ENCODE measurements at places on chromosomes 5 and 9.
A peak's percentile ranks its signal among the peaks of the same experiment; 100 is the strongest.

GRCh38 chr9:34431667-34432066, 26.7 kb downstream of the FAM219A start:
- DNase-seq, result no peak

GRCh38 chr5:50501491-50502228, 60.6 kb upstream of the EMB start:
- no peak for DNase-seq

DNA sequence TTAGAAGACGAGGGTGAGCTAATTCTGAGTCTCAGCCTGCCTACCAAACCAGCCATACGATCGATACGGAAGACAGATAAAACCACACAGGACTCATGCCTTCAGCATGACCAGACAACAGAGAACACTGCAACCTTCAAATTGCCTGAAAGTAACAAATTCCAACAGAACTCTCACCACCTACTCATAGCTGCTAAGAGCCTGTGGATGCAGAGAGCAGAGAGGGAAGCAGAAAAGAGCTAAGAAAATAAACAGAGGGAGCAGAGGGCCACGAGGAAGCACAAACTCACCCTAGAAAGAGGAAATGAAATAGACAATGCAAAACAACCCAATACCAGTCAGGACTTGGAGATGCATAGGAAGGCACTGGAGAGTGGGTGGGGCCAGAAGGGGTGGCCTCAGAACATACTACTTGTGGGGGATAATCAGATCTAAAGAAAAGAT, 86.7 kb upstream of the TAS2R1 start:
- no peak for DNase-seq

- no peak for DNase-seq
Measured at GRCh38 chr9:136786451-136786850, 4.7 kb upstream of the TMEM141 start.

- DNase-seq, result no peak
Measured at GRCh38 chr5:78601559-78602314, 46.8 kb downstream of the LHFPL2 start.

DNA sequence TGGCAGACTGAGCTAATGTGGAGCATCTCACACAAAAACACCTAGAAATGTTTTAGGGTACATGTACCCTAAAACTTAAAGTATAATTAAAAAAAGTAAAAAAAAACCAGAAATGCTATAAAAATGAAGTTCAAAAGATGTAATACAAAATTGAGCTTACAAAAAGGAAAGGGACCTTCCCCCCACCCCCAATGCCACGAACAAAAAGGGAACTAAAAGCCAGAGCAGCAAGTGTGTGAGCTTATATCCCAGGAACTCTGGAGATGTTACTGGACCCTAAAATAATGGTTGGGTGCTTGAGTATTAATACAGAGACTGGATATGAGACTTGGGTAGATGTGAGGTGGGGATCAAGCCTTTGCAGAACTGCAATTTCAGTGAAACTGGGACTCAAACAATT, 11.0 kb downstream of the SPATA9 start:
- DNase-seq, result no peak

DNA sequence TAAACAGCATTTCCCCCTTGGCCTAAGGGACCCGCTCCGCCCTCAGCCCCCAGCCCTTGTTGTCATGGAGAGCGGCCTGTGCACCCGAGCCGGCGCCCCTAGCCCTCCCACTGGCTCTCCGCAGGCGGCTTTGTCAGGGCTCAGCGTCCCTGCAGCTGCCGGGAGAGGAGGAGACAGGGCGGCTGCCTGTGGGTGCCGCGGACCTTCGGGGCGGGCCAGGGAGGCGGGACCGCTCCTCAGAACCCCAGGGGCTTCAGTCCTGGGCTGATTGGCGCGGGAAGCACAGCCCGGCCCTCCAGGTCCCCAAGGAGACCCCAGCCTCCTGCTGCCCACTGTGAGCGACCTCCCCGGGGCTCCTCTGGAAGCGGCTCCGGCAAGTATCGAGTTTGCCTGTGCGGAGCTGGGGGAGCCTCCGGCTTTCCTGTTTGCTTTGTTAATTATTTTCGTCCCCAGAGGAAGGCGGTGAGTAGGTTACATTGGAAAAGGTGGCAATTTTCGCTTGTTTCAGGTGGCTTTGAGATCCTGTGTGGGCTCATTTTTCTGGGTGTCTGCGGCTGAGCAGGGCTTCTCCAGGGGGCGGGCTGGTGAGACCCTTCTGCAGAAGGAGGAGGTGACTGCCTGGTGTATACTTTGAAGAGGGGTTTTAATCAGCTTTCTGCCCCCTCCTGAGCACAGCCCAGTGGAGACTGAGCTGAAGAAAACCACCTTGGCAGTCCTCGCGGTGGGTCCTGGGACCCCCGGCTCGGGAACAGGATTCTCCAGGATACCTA, at the start of gene FGD3:
TSS of gene FGD3 (plus strand) at position 256 of the 770 bp plus-strand sequence. CDS start 28,734 bp downstream, outside the sequence.
- no peak for DNase-seq

GRCh38 chr9:121679901-121680635, 28.6 kb downstream of the DAB2IP start:
- no peak for DNase-seq

DNA sequence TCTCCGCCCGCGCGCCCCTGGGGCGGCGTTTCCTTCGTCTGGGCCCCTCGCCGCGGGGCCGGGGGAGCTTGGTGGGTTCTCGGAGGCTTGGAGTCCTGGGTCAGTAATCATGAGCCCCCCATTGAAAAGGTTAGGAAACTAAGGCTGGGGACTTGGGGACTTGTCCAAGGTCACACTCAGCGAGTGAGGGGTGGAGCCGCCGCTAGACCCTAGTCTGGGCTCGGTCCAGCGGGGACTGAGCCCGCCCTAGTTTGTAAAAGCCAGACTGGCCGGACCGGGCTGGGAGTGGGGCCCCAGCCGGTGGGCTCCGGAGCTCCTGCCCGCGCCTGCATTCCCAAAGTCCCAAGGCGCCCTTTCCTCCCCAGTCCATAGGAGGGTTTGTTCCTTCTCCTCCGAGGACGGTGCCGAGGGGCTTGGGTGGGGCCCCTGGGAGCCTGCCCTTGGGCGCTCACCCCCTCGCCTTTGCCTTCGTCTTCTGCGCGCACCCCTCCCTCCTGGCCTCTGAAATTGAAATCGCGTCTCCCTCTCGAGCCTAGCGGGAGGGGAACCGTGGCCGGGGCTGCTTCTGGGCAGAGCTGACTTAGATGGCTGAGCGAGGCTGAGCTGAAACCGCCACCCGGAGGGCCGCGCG, 995 bp downstream of the OLFM1 start:
- DNase-seq, result no peak

DNA sequence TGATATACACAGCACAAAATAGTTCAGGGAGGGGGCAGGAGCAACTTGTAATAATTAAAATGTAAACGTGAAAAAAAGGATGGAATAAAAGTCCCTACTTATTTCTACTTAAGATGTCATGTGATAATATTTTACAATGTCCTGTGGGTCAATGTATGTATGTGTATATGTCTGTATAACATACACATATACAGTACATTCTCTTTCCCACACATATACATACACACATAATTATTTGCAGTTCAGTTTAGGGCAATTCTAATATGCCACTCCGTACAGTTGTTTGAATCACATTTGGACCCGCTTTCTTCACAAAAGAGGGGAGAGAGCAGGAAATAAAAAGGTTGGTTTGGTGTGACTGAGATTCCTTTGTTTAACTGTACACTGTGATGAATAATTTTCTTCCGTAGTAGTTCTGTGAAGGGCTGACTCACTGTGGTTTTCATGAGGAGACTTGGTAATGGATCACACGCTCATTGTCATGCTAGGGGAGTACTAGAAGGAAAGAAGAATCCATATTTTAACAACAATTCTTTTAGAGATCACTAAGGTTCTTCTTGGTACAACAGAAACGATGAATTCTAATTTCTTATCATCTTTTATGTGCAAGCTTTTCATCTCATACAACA, 26.2 kb upstream of the ACOT12 start:
- DNase-seq, result peak; percentile 12

GRCh38 chr5:122120957-122121356, 8.4 kb upstream of the ZNF474 start:
- no peak for DNase-seq

GRCh38 chr5:139904566-139904815, 108.9 kb downstream of the PSD2 start:
- DNase-seq, result no peak

GRCh38 chr5:155150012-155150411, 136.5 kb downstream of the KIF4B start:
- no peak for DNase-seq

Data from T1000 (cell line).